ENCODE measurements at places on chromosomes 7 and 10. TPM values are rescaled to one million over a fixed set of nuclear protein-coding genes. Genes with fewer than 3 reads are reported as not detected.

Gene UTF1
- 0.48 TPM for polyA plus RNA-seq

- H3K27me3 ChIP-seq = no peaks in the 10 kb centered on the region
- DNase-seq = no peak
- H3K27ac ChIP-seq = no peak overlapping the region
- H3K4me3 ChIP-seq = no peak overlapping the region
- H3K4me1 ChIP-seq = no peaks in the 10 kb centered on the region
These were observed 33.2 kb downstream of the KMT2C start for GRCh38 chr7:152402384-152403250.

DNA sequence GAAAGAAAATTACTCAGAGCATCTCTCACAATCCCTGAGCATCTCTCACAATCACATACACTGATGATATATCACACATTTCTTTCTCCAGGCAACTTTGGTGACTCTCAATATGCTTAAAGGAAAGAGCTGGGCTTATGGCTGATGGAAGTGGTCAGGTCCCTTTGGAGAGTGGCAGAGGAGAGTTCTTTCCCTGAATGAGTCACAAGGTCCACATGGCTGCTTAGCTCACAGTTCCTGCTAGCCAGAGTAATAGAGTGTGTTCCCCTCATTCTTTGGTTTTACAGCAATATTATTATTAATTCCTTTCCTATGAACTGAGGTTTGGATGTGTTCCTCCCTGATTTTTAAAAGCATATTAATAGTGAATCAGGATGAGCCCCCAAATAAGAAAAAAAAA is 287.4 kb downstream of the C7orf25 start:
- DNase-seq = no peak
- H3K27ac ChIP-seq = no peak overlapping the region
- no peaks in the 10 kb centered on the region for H3K4me1 ChIP-seq
- H3K27me3 ChIP-seq = no peaks in the 10 kb centered on the region
- H3K4me3 ChIP-seq = no peak overlapping the region

Gene TLX1
- polyA plus RNA-seq = not detected

- peaks cover 76% of the 10 kb centered on the region for H3K4me1 ChIP-seq
- H3K36me3 ChIP-seq = peaks cover 6% of the 10 kb centered on the region
- no peaks in the 10 kb centered on the region for H3K27me3 ChIP-seq
- no peak overlapping the region for H3K4me3 ChIP-seq
- DNase-seq = no peak
These were observed 104.4 kb upstream of the ANLN start for GRCh38 chr7:36285276-36285675.

- DNase-seq = peak; percentile 89
- peaks cover 43% of the 10 kb centered on the region for H3K27me3 ChIP-seq
- peaks cover 47% of the 10 kb centered on the region for H3K4me1 ChIP-seq
- H3K36me3 ChIP-seq = no peaks in the 10 kb centered on the region
These were observed 65.4 kb upstream of the STEAP1B start for GRCh38 chr7:22565315-22565811.

- H3K4me1 ChIP-seq = peaks cover 10% of the 10 kb centered on the region
- no peaks in the 10 kb centered on the region for H3K27me3 ChIP-seq
- H3K27ac ChIP-seq = no peak overlapping the region
- no peaks in the 10 kb centered on the region for H3K36me3 ChIP-seq
These were observed 35.4 kb downstream of the MALSU1 start for GRCh38 chr7:23334482-23335056.

GRCh38 chr10:123150271-123150985 is 2.5 kb downstream of the HMX2 start:
- H3K4me1 ChIP-seq = peaks cover 52% of the 10 kb centered on the region
- H3K36me3 ChIP-seq = no peaks in the 10 kb centered on the region
- H3K27ac ChIP-seq = no peak overlapping the region
- no peak for DNase-seq
- H3K27me3 ChIP-seq = peaks cover 69% of the 10 kb centered on the region
- peak overlapping the region; percentile 3 for H3K4me3 ChIP-seq

Gene RARRES2
- not detected for polyA plus RNA-seq
